Activated CD4-positive, alpha-beta T cell treated with anti-CD3 and anti-CD28 coated beads, Interleukin-2, amount 10 ng/mL, durations not matched to agents 7 days and 5 days (primary cell): ENCODE measurements at places on chromosomes 4 and X. TPM values are rescaled to one million over a fixed set of nuclear protein-coding genes. Genes with fewer than 3 reads are reported as not detected.

DNA sequence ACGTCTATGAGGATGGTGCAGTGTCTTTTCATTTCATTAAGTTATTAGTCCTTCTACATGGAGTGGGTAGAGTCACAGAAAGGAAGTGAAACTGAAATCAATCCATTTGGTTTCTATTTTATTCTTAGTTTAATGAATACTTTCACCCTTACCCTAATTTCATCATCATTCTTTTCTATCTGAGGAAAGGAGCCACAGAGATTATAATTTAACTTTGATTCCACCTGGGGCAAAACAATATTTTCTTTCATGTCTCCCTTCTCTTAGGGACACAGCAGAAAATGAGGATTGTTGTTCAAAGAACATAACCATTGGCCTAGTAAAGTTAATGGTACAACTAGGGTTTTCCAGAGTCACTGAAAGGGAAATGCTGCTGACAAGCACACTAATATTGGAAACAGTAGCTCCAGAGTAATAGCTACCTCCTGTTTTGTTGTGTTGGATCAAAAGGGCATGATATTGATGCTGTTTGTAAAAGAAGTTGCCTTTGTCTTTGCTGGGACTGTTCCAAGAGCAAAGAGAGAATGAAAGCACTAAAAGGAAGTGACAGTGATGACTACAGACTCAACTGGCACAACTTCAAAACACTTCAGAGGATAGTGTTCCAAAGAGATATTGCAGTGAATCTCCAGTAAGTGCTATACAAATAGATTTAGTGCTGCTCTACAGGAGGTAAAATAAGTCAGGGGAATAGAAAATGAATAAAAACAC lies 247.1 kb upstream of the PITX2 start:
- DNase-seq, result no peak

The RAB41 gene
- total RNA-seq, result not detected

The MTCP1 gene
- 19.6 TPM for total RNA-seq

GRCh38 chrX:153688911-153689590 lies 1.3 kb downstream of the SLC6A8 start:
- no peak for DNase-seq

- DNase-seq, result no peak
Measured at GRCh38 chr4:5918331-5918985, 25.6 kb upstream of the CRMP1 start.

GRCh38 chrX:154517101-154517781 lies 1.2 kb upstream of the FAM3A start:
- no peak for DNase-seq

DNA sequence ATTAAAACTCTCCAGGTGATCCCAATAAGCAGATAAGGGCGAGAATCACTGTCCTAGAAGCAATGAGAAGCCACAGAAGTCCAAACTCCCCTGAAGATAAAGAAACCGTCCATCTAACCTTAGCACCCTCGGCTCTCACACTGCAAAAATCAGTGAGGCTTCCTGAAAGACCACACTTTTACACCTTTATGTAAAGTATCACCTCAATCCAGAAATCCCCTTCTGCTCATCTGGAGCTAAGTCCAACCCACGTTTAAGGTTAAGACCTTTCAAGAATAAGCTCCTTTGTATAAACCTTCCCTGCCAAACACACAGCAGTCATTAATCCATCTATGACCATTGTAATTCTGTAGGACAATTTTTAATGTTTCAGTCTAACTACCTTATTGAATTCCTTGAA lies 41.7 kb downstream of the LIN54 start:
- DNase-seq, result no peak

The TLR10 gene
- 0.23 TPM for total RNA-seq

DNA sequence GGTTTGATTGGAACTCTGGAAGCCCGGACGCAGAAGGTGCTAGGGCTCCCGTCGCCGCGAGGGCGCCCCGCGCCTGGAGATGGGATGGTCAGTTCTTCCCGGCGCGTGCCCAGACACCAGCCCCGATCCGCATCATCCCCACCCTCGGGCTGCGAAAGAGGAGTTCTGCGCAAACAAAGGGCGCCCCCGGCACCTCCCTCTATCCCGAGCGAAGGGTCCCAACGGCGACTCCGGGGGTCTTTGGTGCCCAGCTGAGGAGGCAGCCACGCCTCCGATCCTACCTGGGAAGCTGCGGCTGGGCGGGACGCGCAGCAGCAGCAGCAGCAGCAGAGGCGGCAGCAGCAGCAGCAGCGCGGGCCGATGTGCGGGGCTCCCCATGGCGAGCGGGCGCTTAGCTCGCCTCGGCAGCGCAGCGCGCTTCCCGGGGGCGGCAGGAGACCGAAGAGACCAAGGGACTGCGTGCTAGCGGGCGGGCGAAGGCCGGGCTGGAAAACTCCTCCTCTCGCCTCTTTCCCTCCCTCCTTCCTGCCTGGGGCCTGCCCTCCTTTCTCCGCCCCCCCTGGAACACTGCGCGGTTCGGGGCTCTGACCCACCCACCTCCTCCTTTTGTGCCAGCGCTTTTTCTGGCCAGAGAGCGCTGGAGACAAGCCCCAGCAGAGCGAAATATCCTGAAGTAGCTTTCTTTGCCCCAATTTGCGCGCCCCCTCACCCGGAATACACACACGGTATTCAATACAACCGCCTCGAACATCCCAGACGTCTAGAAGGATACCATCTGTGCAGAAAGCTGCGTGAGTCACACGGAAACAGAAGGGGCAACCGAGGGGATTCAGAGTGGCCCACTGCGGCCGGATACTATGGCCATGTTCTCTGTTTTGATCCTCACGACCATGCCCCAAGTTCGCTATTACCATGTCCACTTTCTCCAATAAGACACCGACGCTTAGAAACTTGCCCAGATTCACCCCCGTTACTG lies at the start of gene SRPX:
SRPX (minus strand) TSS at position 457 of the 976 bp plus-strand sequence; CDS start at position 378, 79 bp downstream.
- no peak for DNase-seq

The NSUN7 gene
- total RNA-seq, result not detected

DNA sequence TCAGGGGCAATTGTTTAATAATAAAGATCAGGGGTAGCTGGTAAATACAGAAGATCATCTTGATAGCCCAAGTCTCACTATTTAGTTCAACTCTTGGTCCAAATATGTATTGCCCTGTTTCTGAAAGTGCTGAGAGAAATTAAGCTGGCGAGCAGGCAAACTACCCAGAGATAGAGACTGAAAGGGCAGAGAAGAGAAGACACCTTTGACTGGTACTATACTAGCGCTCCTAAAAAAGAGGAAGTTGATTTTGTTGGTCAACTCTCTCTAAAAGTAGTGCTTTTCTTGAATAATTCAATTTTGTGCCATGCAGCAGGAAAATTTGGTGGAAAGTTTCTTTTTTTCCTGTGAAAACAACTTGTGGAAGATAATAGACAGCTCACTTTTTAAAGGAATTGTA lies 64.0 kb downstream of the IGSF1 start:
- no peak for DNase-seq

The FMR1NB gene
- not detected for total RNA-seq

The FAM47A gene
- total RNA-seq, result not detected

DNA sequence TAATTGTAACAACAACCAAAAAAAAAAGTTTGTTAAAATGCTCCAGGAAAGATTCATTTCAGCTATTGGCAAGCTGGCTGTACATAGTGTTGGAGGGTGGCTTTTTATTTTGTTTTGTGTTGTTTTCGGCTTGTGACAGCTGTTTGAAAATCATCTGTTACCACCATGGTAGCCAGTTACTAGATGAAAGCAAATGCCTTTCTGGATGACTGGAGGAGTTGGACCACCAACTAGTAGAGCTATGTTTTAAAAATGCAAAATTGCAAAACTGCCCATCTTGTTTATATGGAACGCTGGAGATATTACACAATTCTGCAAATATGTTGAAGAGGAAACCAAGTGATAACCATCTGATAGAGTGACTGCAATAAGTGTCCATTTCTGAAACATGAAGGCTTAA lies 53.2 kb upstream of the TNIP3 start:
- no peak for DNase-seq

DNA sequence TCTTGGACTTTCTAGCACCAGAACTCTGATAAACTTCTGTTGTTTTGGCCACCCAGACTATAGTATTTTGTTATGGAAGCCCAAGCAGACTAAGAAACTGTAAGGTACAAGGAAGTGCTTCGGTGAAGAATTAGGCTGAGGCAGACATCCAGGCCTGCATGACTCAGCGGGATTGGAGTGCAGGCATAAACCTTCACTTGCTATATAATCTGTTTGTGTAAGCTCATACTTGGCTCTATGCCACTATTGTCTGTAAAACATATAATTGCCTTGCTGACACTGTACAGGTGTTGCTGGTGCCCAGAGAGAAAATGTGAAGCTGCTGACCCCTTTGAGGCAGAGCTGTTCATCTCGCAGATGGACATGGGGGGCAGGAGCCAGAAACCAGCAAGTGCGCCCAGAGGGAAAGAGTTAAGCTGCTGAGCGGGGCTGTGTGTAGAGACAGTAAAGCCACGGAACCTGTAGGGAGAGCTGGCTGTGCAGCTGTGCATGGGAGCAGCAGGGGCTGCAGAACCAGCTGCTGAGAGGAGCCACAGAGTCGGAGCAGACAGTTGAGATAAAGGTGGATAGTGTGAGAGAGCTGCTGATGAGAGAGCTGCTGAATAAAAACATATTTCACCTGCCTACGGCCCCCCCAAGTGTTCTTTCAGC lies 96.2 kb downstream of the RBM46 start:
- no peak for DNase-seq

The BEX2 gene
- 5.3 TPM for total RNA-seq

DNA sequence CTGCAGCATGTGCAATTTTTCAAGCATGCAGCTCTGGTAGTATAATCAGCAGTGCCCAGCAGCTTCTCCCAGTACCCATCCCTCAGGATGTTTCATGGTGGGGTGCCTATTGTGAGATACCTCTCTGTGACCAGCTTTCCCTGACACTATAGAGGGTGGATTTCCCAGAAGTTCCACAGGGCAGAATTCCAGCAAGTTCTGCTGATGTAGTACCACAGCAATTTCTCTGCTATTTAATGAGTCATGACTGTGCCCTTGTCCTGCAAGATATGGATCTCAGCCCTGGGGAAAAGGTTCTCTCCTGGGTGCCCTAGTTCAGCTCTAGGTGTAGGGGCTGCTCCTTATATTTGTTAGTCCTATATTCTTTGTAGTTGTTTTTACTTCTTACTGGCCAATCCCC lies 174.8 kb downstream of the ENOX2 start:
- no peak for DNase-seq

The GLRA3 gene
- total RNA-seq, result not detected

The MAD2L1 gene
- 51.9 TPM for total RNA-seq

DNA sequence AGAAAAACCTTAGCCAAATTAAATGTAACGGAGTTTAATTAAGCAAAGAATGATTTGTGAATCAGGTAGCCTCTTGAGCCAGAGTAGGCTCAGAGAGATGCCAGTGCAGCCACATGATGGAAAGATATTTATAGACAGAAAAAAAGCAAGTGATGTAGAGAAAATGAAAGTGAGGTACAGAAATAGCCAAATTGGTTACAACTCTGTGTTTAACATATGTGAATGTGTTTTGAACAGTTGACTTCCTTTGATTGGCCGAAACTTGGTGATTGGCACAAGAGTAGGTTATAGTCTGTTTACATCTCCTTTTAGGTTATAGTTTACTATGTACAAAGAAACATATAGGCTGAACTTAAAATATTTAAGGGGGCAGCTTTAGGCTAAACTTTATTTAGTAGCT lies 459.9 kb upstream of the BOD1L1 start:
- DNase-seq, result no peak

- DNase-seq, result no peak
Measured at GRCh38 chr4:107837776-107838618, 13.3 kb downstream of the SGMS2 start.

The MTMR8 gene
- total RNA-seq, result 5.0 TPM
